ENCODE measurements at places on chromosomes 1 and 21.

DNA sequence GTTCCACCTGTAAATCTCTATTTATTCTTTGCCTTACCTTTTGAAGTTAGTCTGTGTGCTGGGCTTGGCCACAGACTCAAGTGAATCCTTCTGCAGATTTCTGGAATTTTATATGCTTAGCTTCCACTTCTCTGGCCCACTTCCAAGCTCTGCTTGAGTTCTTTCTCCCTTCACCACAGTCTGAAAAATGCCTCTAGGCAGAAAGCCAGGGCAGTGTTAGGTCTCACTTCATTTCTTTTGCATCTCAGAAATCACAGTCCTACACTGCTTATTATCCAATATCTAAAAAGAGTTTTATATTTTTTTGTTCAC is 48.9 kb downstream of the INKA2 start:
- DNase-seq: no peak

DNA sequence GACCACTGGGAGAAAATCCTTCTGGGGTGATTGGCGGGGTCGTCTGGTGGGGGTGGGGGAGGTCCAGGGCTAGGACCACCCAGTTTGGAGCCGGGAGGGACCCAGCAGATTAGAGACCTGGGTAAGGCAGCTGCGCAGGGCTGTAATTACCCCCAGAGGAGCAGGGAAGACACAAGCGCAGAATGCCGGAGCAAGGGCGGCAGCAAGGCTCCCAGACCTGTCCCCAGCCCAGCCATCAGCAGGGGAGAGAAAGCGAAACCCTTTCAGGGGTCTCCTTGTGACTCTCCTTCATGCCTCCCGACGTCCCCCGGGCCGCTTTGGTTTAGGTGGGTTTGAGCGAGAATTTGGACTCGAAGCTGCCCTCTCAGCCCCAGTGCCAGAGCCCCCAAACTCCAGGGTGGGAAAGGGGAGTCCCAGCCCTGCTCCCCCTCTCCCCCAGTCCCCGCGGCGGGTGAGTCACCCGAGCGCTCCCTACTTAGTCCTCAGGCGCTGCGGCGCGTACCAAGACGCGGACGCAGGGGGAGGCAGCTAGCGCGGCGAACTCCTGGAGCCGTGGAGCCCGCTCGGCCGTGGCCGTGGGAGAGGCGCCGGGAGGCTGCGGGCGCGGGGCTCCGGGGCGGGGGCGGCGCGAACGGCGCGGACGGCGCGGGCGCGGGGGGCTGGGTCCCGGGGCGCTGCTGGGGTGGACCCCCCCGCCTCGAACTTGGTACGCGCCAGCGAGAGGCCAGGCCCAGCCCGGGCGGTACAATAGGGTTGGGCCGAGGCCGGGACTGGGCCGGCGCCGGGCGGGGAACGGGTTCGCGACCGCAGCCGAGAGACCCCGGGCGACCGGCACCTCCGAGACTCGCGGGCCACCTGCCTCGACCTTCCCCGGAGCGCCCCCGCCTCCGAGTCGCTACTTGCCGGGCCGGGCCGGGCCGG is at the start of gene MAP7D1:
Gene MAP7D1, plus strand, starts transcription at position 753 of the 921 bp plus-strand sequence. CDS start 258 bp downstream, outside the sequence.
- peak; percentile 78 for DNase-seq

DNA sequence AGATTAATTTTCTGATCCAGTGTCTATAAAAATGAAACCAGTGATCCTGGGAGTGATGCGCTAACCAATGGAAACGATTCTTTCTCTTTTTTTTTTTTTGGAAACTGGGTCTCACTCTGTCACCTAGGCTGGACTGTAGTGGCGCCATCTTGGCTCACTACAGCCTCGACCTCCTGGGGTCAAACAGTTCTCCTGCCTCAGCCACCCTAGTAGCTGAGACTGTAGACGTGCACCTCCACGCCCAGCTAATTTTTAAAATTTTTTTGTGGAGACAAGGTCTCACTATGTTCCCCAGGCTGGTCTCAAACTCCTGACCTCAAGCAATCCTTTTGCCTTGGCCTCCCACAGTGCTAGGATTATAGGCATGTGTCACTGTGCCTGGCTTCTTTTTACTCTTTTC is 3.4 kb upstream of the RCC2 start:
- DNase-seq: no peak

DNA sequence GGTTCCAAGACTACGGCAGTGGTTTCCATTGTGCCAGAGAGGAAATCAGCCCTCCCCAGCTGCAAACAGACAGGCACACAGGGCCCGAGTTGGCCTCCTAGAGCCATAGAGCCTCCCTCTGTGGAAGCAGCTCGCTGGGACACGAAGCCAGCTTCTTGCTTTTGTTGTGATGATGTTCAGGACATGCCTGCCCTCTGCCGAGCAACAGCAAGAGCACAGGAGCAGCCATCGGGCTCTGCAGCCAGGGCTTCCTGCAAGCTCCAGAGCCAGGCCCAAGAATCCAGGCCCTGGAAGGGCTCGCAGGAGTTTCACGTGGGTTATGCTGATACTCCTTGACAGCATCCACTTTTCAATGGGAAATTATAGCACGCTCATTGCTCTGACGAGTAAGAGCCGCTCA is 18.5 kb downstream of the NPHP4 start:
- no peak for DNase-seq

DNA sequence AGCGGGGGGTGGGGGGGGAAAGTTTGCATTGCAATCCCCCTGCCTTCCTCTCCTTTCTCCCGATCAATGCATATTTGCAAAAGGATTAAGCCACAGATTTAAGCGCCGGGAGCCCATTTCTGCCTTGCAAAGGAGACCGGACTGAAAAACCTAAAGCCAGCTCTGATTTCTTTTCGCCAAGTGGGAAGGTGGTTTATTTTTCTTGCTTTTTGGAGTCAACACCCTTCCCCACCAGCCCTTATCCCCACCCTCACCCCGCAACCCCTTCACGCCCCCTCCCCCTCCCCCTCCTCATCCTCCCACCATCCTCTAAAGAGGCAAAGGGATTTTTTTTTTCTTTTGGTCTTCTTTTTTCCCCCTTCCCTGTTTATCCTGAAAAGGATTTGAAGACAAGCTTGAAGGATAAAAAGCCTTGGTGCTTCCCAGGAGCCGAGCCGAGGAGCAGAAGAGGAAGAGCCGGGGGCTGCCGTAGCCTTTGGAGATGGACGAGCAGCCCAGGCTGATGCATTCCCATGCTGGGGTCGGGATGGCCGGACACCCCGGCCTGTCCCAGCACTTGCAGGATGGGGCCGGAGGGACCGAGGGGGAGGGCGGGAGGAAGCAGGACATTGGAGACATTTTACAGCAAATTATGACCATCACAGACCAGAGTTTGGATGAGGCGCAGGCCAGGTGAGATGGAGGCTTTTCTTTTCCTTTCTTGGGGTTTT is 513 bp downstream of the PBX1 start:
- no peak for DNase-seq

GRCh38 chr1:182977480-182977879 is 24.5 kb upstream of the SHCBP1L start:
- DNase-seq: no peak

DNA sequence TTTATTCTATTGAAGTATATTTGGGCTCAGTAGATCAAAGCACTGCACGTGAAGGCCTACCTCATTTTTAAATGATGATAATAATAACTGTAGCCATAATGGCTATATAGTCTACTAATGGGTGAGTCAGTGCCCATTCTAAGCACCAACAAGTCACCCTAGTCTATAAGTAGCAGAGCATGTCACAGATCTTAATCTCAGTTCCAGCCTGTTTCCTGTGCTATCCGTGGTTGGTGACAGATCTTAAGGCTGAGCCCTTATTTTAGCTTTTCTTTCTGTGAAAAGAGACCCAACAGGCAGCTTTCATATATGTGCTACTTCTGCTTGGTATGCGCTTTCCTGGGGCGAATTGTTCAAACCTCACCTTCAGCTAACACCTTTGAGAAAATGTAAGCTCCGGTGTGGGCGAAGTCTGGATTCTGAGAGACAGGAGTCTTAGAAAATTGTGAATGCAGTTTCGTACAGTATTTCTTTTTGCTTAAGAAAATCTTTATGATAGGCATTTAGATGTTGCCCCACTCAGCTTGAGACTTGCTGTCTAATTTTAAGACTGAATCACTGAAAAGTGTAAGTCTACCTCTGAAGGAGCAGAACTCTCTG is 59.6 kb downstream of the FMN2 start:
- no peak for DNase-seq

DNA sequence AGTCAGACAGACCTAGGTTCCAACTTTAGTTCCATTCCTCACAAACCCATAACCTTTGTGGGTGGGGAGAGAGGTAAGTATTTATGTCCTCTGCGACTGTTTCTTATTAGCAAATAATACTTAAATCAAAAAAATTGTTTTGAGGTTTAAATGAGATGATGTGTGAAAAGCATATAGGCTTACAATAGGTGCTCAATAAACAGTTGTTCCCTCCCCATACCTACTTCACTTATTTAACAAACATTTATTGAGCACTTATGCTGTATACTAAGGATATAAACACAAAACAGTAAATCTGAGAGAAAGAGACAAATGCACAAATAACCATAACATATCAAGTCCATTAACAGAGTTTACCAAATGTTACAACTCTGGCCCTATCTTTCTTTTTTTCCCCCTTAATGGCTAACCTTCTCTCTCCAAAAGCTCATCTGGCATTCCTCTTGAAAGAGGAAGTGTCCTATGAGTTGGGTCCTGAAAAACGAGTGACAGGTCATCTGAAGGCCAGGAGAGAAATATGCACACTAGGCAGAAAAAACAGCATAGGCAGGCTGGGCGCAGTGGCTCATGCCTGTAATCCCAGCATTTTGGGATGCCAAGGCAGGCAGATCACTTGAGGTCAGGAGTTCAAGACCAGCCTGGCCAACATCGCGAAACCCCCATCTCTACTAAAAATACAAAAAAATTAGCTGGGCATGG is 10.3 kb downstream of the PIGM start:
- DNase-seq: no peak

GRCh38 chr1:198481661-198482060 is 58.8 kb downstream of the ATP6V1G3 start:
- no peak for DNase-seq

- DNase-seq: peak; percentile 19
These were observed 28.6 kb downstream of the CD247 start for GRCh38 chr1:167489571-167490340.

DNA sequence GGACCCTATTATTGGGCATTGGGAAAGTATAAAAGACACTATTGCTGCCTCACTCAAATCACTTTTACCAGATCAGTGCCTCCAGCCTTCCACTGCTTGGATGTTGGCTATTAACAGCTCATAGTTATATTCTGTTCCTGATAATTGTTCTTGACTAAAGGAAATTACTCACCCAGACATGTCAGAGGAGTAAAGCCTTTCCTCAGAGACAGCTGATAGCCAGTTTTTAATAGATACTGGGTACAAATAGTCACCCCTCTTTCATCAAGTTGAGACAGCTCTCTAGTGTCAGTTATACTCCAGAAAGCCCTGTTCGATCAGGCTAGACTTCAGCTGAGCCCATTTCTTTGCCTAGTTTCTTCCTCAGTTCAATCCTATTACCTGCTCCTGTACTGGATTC is 876.1 kb upstream of the B3GALT2 start:
- no peak for DNase-seq

- no peak for DNase-seq
These were observed 89.9 kb downstream of the SLC44A5 start for GRCh38 chr1:75520862-75521475.

DNA sequence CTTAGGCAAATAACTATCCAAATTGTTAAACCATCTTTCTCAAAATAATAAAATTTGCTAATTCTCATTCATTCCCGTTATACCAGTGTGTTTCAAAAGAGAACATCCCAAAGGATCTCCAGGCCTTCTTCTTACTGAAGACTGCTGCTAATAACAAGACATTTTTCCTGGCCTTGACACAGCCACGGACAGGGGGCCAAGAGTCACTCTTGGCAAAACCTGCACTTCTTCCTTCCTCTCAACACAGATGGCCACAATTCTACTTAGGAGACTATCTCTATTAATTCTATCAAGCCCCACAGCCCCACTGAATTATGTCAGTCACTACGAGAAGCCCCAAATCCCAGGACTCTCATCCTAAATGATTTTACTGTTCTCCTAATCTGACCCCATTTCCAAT is 86.0 kb downstream of the EVI5 start:
- DNase-seq: no peak

DNA sequence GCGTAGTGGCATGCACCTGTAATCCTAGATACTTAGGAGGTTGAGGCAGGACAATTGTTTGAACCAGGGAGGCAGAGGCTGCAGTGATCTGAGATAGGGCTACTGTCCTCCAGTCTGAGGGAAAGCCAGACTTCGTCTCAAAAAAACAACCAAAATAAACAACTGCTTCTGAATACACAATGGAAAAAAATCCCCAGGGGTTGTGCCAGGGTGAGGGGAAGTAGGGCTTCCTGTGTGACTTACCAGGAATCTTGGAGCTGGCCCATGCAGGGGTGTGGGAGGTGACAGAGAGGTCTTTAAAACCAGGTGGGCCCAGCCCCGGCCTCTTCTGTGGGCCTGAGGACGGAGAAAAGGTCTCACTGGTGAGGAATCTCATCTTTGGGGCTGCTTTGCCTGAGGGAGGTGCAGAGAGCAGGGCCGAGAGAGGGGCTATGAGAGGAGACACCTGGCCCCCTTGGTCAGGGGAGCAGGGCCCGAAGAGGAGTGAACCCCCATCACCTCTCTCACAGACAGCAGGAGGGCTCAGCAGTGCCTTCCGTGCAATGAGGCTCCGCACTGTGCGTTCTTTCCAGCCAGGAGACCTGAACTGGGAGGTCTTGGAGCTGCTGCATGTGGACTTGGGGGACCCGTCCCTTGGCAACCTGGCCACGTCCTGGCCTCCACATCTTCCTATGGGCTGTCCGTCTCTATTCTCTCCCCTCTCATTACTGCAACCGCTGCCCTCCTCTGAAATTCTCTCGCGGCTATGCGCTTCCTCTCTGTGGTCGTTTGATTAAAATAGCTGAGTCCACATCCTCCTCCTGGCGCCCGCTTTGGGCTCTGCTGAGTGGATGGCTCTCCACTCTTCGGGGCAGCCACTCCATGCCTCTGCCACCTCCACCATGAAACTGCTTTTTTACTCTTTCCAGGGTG is 10.7 kb downstream of the PLA2G5 start:
- DNase-seq: no peak

- DNase-seq: no peak
These were observed 60.3 kb downstream of the CD247 start for GRCh38 chr1:167457936-167458584.

- no peak for DNase-seq
These were observed 2.3 kb downstream of the TMEM61 start for GRCh38 chr1:54982739-54983138.

- no peak for DNase-seq
These were observed 412.5 kb downstream of the PTPRU start for GRCh38 chr1:29648798-29649188.

GRCh38 chr1:212964102-212964501 is 13.8 kb downstream of the VASH2 start:
- DNase-seq: no peak

GRCh38 chr1:8889925-8890785 is 11.7 kb upstream of the ENO1 start:
- no peak for DNase-seq

GRCh38 chr1:42841010-42841409 is 5.4 kb upstream of the ZNF691 start:
- DNase-seq: no peak

GRCh38 chr1:116062201-116062600 is 49.0 kb upstream of the MAB21L3 start:
- DNase-seq: no peak

DNA sequence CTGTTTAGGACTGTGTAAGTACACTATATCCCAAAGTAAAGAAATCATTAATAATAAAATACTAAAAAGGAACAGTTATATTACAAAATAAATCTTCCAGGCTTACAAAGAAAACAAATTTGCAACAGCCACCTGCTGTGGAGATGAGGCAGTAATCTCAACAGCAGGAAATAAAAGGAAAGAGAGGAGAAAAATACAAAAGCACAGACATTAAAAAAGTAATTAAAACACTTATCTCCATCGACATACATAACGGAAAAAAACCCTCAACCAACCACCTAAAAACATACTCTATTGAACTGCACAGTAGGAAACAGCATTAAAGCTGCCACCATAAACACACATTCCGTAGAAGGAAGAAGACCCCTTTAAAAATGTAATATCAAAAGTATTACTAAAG is 317.6 kb downstream of the DPYD start:
- no peak for DNase-seq
